ENCODE measurements at places on chromosomes 3 and 15.

DNA sequence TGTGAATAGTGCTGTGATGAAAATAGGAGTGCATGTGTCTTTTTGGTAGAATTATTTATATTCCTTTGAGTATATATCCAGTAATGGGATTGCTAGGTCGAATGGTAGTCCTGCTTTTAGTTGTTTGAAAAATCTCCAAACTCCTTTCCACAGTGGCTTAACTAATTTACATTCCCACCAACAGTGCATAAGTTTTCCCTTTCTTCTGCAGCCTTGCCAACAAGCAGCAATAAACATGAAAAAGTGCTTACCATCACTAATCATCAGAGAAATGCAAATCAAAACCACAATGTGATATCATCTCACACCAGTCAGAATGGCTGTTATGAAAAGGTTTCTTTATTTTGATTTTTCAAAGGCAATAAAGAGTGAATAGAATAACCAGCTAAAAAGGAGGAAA is 1105.9 kb downstream of the NAALADL2 start:
- DNase-seq: no peak

DNA sequence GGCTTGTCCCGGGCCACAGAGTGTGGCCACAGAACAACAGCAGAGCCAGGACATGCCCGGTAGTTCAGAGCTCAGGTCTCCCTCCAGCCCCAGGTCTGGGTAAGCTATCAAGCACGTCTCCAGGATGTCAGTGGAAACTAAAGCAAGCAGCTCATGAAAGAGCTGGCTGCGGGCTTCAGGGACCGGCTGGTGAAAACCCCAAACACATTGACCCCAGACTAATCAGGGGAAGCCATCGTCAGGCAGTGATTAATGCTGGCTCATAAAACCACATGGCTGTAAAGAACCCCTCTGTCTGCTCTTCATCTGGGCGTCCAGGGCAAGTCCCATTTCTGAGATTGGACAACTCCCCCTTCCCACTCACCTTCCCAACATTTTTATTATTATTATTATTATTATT is 37.8 kb downstream of the LMCD1 start:
- DNase-seq: no peak

- DNase-seq: no peak
Observed at GRCh38 chr3:4008205-4008604, 209.0 kb downstream of the LRRN1 start.

GRCh38 chr3:149808209-149808829 is 4.7 kb upstream of the RNF13 start:
- peak; percentile 26 for DNase-seq

DNA sequence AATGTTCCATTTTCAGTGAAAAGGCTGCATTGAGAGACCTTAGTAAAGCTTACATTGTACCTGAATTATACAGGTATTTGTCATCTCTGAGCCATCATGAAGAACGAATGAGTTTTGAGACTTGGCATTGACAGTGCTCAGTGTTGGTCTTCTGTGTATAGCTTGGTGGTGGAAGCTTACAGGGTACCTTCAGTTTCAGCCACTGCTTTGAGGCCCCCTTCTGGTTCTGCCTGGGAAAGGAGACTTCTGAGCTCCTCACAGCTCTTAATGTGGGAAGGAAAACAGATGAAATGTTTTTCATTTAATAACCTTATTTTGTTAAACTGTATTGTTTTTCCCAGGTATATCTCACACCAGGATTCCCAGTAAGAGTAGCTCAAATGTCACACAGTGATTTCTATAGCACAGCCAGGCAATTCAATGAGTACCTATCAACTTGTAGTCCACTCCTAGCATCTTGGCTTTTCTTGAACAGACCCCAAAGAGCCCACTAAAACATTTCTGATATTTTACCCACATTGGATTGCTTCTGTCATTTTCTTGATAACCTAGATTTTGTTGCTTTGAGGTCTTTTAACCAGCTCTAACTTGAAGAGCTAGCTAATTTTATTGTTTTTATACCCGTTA is 5.6 kb downstream of the SERPINI1 start:
- DNase-seq: no peak
